ENCODE measurements at places on chromosomes 13 and 19.

DNA sequence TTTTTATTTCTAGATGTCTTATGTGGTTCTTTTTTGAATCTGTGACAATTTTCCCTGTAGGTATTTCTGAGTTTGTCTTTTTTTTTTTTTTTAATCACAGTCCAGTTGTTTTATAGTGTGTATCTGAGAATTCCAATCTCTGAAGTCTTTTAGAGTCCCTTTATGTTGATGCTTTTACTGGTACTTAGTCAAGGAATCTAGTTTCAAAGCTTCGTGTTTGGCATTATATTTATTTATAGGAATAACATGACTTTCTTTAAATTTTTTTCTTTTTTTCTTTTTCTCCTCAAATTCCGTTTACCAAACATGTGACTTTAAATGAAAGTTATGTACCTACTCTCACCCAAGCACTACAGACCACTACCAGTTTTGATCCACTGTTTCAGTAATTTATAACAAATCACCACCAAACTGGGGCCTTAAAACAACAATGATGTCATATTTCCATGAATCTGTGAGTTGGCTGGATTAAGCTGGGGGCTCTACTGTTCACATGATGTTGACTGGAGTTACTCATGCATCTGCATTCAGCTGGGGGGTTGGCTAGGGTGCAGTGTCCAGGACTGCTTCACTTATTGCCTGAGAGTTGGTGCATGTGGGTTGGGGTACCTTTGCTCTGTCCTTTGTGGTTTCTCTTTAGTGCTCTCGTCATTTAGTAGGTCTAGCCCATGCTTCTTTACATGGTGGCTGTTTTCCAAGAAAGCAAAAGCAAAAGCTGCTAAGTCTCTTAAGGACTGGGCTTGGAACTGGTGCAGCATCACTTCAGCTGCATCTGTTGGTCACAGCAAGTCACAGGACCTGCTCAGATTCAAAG, 22.3 kb downstream of the KCTD4 start:
- H3K36me3 ChIP-seq, result peaks cover 4% of the 10 kb centered on the region
- H3K4me1 ChIP-seq, result no peaks in the 10 kb centered on the region
- no peak overlapping the region for H3K4me3 ChIP-seq
- no peaks in the 10 kb centered on the region for H3K27me3 ChIP-seq
- H3K27ac ChIP-seq, result no peak overlapping the region

DNA sequence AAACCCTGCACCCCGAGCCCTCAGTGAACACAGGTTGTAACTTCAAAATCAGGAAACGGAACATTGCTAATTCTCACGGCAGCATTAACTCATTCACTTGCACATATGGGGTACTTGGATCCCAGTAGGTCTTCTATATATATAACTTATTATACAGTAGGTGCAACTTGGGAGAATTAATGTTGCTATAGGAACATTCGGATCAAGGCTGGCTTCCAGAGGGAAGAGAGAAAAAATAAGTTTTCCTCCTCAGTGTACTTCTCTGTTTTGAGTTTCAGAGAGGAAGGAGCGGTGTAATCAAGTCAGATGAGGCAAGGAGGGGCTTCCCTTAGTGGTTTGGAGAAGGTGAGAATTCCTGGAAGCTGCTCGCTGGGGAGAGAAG, 90.9 kb upstream of the ZNF507 start:
- no peak overlapping the region for H3K27ac ChIP-seq
- H3K27me3 ChIP-seq, result peaks cover 66% of the 10 kb centered on the region
- DNase-seq, result no peak
- no peak overlapping the region for H3K4me3 ChIP-seq

GRCh38 chr19:41624515-41624914, 2.4 kb downstream of the CEACAM4 start:
- H3K27me3 ChIP-seq, result peaks cover 97% of the 10 kb centered on the region
- no peaks in the 10 kb centered on the region for H3K36me3 ChIP-seq
- H3K4me1 ChIP-seq, result no peaks in the 10 kb centered on the region
- H3K27ac ChIP-seq, result no peak overlapping the region
- H3K4me3 ChIP-seq, result no peak overlapping the region

- no peaks in the 10 kb centered on the region for H3K36me3 ChIP-seq
- H3K4me3 ChIP-seq, result no peak overlapping the region
- H3K27ac ChIP-seq, result no peak overlapping the region
Observed at GRCh38 chr19:11356676-11357550, 1.7 kb downstream of the PLPPR2 start.

GRCh38 chr13:63088226-63088625, 1672.6 kb upstream of the PCDH20 start:
- no peaks in the 10 kb centered on the region for H3K36me3 ChIP-seq
- no peak overlapping the region for H3K27ac ChIP-seq
- no peak overlapping the region for H3K4me3 ChIP-seq
- H3K27me3 ChIP-seq, result no peaks in the 10 kb centered on the region

DNA sequence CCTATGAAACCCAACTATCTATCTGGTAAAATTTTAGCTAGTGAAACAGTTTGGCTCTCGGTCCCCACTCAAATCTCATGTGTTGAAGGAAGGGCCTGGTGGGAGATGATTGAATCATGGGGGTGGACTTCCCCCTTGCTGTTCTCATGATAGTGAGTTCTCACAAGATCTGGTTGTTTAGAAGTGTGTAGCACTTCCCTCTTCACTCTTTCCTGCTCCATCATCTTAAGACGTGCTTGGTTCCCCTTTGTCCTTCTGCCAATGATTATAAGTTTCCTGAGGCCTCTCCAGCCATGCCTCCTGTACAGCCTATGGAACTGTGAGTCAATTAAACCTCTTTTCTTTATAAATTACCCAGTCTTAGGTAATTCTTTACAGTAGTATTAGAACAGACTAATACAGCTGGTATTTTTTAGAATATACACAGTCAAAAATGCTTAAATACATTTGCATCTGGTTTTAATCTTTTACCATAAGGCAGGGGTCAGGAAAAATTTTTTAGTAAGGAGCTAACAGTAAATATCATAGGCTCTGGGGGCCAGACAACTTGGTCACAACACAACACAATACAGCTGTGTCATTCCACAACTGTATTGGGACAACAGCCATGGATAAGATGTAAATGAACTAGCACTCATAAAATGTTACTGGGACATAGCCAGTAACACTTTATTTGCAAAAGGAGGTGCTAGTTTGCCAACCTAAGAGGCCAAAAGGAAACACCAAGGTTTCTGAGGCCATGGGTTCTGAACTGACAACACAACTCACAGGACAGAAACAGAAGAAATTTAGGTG, 24.3 kb downstream of the DZIP1 start:
- no peak overlapping the region for H3K4me3 ChIP-seq
- DNase-seq, result no peak
- no peak overlapping the region for H3K27ac ChIP-seq
- H3K27me3 ChIP-seq, result no peaks in the 10 kb centered on the region
- H3K36me3 ChIP-seq, result no peaks in the 10 kb centered on the region

DNA sequence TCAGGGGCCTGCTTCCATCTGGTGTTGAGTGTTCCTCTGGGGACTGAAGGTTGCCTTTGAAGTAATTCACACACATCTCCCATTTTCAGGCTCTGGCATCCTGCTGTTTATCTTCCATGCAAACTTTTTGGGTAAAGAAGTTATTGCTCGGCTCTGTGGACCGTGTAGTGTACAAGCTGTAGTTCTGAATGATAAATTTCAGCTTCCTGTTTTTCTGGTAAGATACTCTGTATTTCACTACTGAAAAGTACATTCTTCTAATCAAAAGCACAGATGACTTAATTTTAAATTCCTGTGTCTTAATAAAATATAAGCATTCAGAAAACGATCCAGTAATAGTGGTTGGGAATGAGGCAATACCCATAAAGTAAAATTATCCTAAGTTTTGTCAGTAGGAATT, 36.7 kb downstream of the MPHOSPH8 start:
- no peak overlapping the region for H3K27ac ChIP-seq
- peaks cover 54% of the 10 kb centered on the region for H3K36me3 ChIP-seq

Measured in PC-9 (cell line).